ENCODE measurements at places on chromosomes 7 and 10.

GRCh38 chr10:7157091-7157490 is 253.7 kb downstream of the SFMBT2 start:
- H3K27me3 ChIP-seq, result no peaks in the 10 kb centered on the region
- no peak overlapping the region for H3K27ac ChIP-seq
- no peaks in the 10 kb centered on the region for H3K36me3 ChIP-seq

DNA sequence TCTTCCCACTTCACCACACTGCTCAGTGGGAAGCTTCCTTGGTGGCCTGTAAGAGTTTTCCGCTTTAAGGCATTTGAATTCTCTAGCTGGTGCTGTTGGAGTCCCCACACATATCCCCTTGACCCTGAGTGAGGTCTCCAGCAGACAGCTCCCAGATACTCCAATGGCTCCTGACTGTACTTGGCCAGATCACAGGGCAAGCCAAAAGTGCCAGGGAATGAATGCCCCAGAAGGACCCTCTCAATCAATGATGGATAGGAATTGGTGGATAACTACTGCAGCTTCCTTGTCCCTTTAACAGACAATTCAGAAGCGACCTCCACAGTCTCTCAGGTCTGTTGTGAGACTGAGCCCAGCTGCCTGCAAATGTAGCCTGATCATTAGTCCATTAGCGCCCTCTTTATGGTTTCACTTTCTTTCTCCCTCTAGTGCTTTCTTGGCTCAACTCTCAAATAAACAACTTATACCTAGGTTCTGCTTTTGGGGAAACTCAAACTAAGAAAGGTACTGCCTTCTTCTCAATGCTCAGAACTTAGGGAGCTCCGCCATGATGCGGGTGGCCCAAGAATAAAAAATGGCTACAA is 283.0 kb downstream of the TCF7L2 start:
- H3K36me3 ChIP-seq, result no peaks in the 10 kb centered on the region
- no peak overlapping the region for H3K4me3 ChIP-seq
- no peaks in the 10 kb centered on the region for H3K4me1 ChIP-seq
- H3K27me3 ChIP-seq, result no peaks in the 10 kb centered on the region
- no peak for DNase-seq

- H3K4me3 ChIP-seq, result peak overlapping the region; percentile 39
- H3K27me3 ChIP-seq, result no peaks in the 10 kb centered on the region
- DNase-seq, result peak; percentile 58
- H3K27ac ChIP-seq, result no peak overlapping the region
- no peaks in the 10 kb centered on the region for H3K36me3 ChIP-seq
These were observed 754 bp downstream of the SEMA3D start for GRCh38 chr7:85186083-85186520.

DNA sequence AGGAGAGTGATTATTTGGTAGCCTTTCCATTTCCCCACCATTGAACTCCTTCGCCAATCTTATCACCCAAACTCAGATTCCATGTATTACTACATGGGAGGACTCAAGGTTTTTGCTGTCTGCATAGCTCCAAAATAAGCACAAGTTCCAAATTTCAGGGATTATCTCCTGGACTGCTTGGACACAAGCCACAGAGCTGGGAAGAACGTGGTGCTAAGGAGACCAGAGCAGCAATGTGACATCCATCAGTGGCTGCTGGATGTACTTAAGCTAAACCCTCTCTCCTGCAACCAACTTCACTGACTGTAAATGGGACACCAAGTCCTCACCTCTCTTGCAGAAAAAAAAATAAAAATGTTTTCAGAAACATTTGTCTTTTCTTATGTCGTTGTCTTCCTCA is 56.3 kb downstream of the NRP1 start:
- H3K27me3 ChIP-seq, result no peaks in the 10 kb centered on the region
- H3K4me3 ChIP-seq, result no peak overlapping the region
- peaks cover 37% of the 10 kb centered on the region for H3K4me1 ChIP-seq
- peak overlapping the region; percentile 65 for H3K27ac ChIP-seq
- no peak for DNase-seq

DNA sequence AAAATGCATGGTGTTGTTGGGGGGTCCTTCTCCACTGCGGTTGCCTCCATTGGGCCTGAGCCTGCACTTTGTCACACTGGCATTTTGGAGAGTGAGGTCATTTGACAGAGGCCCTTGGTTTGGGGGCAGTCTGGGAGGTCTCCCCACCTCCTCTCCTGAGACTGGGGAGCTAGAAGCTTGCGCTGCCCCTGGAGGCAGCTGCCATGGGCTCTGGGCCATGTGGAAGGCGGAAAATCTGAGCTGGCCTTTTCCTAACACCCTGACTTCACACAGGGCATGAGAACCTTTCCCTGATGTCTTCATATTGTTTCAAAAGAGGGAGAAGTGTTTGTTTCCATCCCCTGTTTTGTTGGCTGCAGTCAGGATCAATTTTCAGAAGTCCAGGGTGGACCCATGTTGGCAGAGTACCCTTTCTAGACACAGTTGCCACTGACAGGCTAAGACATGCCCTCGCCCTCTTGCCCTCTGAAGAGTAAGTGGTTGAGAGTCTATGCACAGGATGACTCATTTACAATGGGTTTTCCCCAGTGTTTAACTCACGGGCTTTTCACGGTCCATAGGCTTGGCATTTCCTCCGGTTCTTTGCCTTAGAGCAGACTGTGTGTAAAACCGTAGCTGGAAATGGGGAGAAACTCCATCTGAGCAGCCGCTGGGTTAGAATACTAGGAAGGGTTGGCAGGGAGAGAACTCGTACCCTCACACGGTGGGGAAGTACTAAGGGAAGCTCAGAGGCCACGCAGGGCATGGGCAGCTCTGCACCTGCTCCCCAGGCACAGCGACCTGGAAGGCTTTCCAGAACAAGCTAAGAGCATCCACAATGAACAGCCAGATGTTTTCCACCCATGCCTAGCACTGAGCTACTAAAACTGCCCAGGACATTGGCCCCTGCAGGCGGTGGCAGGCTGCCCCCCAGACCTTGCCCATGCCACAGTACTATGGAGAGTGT is 655.0 kb downstream of the SDK1 start:
- no peak overlapping the region for H3K27ac ChIP-seq
- no peak for DNase-seq
- H3K4me3 ChIP-seq, result no peak overlapping the region
- H3K36me3 ChIP-seq, result no peaks in the 10 kb centered on the region
- no peaks in the 10 kb centered on the region for H3K27me3 ChIP-seq
- peaks cover 5% of the 10 kb centered on the region for H3K4me1 ChIP-seq

DNA sequence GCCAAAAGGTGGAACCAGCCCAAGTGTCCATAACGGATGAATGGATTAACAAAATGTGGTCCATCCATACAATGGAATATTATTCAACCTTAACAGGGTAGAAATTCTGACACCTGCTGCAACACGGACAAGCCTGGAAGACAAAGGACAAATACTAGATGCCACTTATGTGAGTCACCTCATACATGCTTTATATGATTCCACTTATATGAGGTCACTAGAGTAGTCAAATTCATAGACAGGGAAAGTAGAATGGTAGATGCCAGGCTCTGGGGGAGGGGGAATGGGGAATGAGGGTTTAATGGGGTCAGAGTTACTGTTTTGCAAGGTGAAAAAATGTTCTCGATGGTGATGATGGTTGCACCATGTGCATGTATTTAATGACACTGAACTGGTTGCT is 34.0 kb upstream of the CYTH3 start:
- no peak overlapping the region for H3K4me3 ChIP-seq
- no peaks in the 10 kb centered on the region for H3K36me3 ChIP-seq
- peak; percentile 74 for DNase-seq
- H3K4me1 ChIP-seq, result peaks cover 34% of the 10 kb centered on the region
- no peaks in the 10 kb centered on the region for H3K27me3 ChIP-seq
- peak overlapping the region; percentile 62 for H3K27ac ChIP-seq

- H3K36me3 ChIP-seq, result no peaks in the 10 kb centered on the region
- H3K4me1 ChIP-seq, result no peaks in the 10 kb centered on the region
These were observed 181.9 kb downstream of the TMEM26 start for GRCh38 chr10:61271127-61271780.

GRCh38 chr7:51325908-51326307 is 9.3 kb upstream of the COBL start:
- no peak for DNase-seq
- no peak overlapping the region for H3K27ac ChIP-seq
- H3K4me1 ChIP-seq, result peaks cover 14% of the 10 kb centered on the region
- H3K27me3 ChIP-seq, result no peaks in the 10 kb centered on the region
- no peaks in the 10 kb centered on the region for H3K36me3 ChIP-seq
- H3K4me3 ChIP-seq, result no peak overlapping the region
